ENCODE measurements at places on chromosomes 4 and X. TPM values are rescaled to one million over a fixed set of nuclear protein-coding genes. Genes with fewer than 3 reads are reported as not detected.

Gene CFAP97
- 28.6 TPM for total RNA-seq

Gene TEX13C
- not detected for total RNA-seq

Gene DOK7
- not detected for total RNA-seq

Gene CXCL8
- total RNA-seq = 1.1 TPM

Gene KLHL34
- not detected for total RNA-seq

DNA sequence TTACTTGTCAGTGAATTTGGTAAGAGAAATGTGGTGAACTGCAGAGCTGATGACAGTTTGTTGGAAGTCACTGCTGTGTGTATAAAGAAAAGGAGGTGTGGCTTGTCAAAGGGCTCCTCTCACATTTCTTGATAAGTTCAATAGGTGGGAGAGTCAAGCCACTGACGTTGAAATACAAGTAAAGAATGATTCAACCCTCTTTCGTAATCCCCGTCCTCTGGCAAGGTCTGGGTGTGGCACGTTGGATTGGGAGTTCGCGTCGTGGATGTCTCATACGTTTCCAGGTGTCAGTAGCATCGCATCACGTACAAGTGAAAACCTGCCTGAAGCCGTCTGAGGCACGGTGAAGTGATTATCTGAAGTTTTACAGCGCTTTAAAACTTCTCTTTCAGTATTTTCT is 76.4 kb downstream of the EGF start:
- DNase-seq = no peak
- no peaks in the 10 kb centered on the region for H3K27me3 ChIP-seq
- no peak overlapping the region for H3K27ac ChIP-seq
- H3K4me1 ChIP-seq = peaks cover 2% of the 10 kb centered on the region
- H3K4me3 ChIP-seq = no peak overlapping the region

DNA sequence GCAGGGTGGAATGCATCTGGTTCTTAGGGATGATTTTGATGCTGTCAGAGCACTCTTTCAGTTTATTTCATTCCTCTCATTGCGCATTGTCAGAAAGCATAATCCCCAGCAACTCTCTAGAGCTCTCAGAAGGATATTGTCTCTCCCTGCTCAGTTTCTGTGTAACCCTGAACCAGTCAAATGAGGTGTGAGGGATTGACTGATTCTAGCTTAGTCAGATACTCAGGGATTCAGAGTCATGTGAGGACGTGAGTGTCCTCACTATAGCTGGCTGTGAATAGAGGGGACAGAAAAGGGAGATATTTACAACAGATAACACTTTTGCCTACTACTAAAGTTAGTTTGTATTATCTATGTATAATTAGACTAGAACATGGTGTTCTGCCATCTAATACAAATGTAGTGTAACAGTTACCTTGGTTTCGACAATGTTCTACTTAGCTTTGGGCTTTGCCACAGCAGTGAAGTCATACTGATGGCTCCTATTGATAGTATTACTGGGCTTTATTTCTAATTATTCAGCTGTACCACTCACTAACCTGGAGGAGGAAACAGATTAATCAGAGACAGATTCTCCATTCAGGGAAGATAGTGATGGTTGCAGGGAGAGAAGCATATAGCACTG is 19.5 kb downstream of the AP1AR start:
- H3K27ac ChIP-seq = no peak overlapping the region
- peaks cover 5% of the 10 kb centered on the region for H3K36me3 ChIP-seq
- no peak for DNase-seq

DNA sequence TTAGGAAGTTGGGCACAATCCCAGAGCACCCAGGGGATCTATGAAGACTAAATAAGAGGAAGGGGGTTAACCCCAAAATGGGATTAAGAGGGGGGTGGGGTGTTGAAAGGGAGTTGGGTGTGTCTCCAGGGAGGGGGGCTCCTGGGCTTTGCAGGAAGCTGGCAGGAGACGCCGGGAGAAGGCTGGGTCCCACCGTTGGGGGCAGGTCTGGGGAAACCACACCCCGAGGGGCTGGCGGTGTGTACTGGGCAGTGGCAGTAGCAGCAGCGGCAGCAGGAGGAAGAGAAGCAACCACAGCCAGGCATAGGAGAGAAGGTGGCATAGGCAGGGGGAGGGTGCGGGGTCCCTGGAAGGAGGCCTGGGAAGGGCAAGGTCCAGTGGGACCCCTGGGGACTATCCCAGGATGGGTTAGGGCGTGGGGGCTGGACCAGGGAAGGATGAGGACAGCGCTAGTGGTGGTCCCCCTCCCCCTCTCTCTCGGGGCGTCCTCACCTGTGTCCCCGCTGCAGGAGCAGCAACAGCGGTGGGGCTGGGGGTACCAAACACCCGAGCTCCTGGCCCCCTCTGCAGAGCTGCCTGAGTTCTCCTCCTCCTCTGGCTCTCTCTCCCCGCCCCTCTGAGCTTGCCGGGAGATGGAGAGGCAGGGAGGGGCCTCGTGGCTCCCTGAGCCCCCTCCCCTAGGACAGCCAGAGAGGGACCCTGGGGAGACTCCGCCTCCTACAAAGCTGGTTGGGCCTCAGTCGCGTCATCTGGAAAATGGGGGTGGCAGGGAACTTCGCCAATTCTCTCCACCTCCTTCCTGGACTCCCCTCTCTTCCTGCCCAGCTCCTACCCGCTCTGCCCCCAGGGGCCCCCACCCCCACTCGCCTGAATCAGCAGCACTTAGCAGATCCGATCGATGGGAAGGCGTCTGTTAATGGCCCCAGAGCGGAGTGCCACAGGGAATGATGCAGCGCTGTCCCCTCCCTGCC is at the start of gene KCND1:
TSS of gene KCND1 (minus strand) at position 596 of the 971 bp plus-strand sequence. CDS start 1,573 bp downstream, outside the sequence.
- peaks cover 5% of the 10 kb centered on the region for H3K4me1 ChIP-seq
- no peaks in the 10 kb centered on the region for H3K27me3 ChIP-seq
- H3K36me3 ChIP-seq = peaks cover 11% of the 10 kb centered on the region
- H3K27ac ChIP-seq = peak within 1 kb of the TSS; percentile 87
- peak within 1 kb of the TSS; percentile 69 for H3K4me3 ChIP-seq

DNA sequence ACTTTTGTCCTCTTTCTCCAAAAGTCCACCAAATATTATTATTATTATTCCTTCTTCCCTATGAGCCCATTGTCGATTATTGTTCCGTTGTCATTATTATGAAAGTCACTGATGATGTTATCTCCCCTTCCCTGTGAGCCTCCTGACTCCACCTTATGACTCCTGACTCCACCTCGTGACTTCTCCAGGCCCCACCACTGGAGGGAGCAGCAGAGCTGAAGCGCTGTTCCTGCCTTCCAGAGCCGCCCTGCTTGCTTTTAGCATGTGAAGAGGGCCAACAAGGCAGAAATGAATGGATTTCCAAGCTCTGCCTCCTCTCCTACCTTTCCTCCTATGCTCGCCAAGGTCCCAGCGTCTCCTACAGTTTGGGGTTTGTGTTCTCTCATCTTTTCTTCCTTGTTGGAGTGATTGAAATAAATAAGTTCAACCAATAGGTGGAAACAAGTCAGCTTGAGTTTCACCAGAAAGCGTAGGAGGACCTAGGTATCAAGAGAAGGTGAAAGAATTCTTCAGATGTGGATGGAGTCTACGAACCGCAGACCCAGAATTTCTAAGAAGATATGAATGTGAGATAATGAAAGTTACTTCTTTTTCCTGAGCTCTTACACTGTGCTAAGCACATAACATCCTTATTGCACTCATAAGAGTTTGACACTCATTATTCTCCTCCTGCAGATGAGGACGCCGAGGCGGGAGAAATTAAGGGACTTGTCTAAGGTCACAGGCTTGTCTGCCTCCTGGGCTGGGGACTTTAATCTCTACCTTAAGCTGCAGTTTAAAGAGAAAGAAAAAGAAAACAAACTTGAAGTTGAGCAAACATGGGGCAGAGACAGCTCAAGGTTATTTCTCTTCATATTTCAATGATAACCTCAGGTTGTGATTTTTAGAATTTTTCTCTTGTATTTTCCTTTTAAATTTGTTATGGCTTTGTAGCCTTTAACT is 26.1 kb downstream of the IGSF1 start:
- no peak overlapping the region for H3K27ac ChIP-seq
- H3K4me3 ChIP-seq = no peak overlapping the region
- H3K36me3 ChIP-seq = no peaks in the 10 kb centered on the region
- DNase-seq = no peak
- H3K27me3 ChIP-seq = no peaks in the 10 kb centered on the region

DNA sequence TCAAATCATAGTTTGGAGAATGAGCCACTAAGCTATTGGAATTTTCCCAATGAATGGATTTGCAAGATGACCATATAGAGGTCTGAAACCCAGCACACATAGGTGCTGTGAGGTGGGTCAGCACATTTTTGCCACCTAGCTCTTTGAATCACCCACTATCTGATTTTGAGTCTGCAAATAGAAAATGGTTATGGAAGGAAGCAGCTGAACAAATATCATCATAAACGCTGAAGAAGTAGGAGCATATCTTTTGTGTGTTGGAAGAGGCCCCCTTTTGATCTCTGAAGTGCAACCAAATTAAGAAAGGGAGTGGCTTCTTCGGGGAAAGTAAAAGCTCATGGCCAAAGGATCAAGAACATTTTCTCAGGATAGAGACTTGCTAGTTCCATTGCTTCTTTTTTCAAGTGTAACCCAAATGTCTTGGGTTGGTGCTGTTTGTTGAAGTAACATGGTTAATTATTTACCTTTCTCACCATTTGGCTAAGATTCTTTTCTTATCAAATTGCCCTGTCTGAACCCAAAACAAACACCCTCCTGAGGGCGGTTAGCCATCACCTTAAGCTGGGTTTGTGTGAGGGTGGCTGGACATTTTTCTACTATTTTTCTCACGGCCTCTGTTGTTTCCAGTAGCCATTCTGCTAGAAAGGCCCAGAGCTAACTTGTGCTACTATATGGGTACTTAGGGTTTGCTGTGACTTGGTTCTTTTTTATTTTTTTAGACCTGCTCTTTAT is 18.4 kb upstream of the SORBS2 start:
- H3K4me3 ChIP-seq = no peak overlapping the region
- no peaks in the 10 kb centered on the region for H3K27me3 ChIP-seq
- no peaks in the 10 kb centered on the region for H3K36me3 ChIP-seq
- H3K4me1 ChIP-seq = peaks cover 37% of the 10 kb centered on the region
- DNase-seq = no peak

- H3K27ac ChIP-seq = no peak overlapping the region
- no peak for DNase-seq
- peaks cover 6% of the 10 kb centered on the region for H3K4me1 ChIP-seq
These were observed 166.0 kb downstream of the FRMPD4 start for GRCh38 chrX:12304261-12304660.

DNA sequence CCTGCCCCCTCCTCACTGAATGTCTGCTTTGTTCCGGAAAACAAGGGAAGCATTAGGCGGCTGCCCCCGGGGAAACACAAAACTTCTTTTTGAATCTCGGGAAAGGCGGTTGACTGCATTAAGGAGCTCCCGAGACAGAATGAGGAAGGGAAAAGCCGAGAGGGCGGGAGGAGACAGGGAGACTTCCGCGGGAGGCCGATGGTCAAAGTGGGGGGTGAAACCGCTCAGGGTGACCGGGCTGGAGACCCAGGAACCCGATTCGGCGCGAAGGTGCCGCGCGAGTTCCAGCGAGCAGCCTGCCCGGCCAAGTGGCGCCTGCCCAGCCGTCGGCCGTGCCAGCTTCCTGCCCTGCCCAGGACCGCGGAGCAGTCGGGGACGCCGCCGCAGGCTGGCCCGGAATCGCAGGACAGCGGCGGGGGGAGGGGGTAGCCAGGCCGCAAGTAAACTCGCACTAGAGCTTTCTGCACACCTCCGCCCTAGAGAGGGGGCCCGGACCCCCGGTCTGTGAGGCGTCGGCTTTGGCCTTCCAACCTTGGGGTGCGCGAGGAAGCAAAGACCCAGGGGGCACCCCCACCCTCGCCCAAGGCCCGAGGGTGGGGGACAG is 55.1 kb upstream of the BCOR start:
- H3K36me3 ChIP-seq = peaks cover 3% of the 10 kb centered on the region
- H3K27me3 ChIP-seq = peaks cover 40% of the 10 kb centered on the region
- DNase-seq = no peak
- no peak overlapping the region for H3K27ac ChIP-seq
- H3K4me3 ChIP-seq = peak overlapping the region; percentile 53

- H3K4me1 ChIP-seq = peaks cover 3% of the 10 kb centered on the region
- no peaks in the 10 kb centered on the region for H3K27me3 ChIP-seq
- H3K36me3 ChIP-seq = peaks cover 8% of the 10 kb centered on the region
- H3K27ac ChIP-seq = no peak overlapping the region
- no peak overlapping the region for H3K4me3 ChIP-seq
- DNase-seq = no peak
These were observed 21.6 kb downstream of the GAK start for GRCh38 chr4:910366-911091.

GRCh38 chrX:149571770-149572169 is 15.5 kb downstream of the MAGEA9B start:
- no peaks in the 10 kb centered on the region for H3K36me3 ChIP-seq
- no peak overlapping the region for H3K4me3 ChIP-seq
- no peaks in the 10 kb centered on the region for H3K27me3 ChIP-seq
- H3K4me1 ChIP-seq = peaks cover 8% of the 10 kb centered on the region
- no peak for DNase-seq

DNA sequence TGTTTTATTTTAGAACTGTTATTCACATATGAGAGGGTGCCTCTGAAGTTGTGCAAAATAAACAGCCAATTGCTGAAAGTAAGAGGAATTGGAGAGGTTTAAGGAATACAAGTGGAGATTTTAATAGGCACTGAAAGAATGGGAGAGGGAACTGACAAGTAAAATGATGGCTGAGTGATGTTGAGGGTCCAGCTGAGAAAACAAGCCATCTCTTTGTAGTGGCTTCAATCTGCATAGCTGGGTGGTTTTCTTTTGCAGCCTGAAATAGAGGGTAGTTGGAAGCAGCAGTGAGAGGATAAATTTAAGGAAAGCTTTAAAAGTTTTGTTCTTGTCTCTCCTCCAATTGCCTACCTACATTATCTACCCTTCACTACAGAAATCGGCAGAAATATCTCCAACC is 106.7 kb upstream of the DGKK start:
- H3K27ac ChIP-seq = no peak overlapping the region
- H3K27me3 ChIP-seq = no peaks in the 10 kb centered on the region
- H3K4me3 ChIP-seq = no peak overlapping the region
- H3K36me3 ChIP-seq = no peaks in the 10 kb centered on the region

DNA sequence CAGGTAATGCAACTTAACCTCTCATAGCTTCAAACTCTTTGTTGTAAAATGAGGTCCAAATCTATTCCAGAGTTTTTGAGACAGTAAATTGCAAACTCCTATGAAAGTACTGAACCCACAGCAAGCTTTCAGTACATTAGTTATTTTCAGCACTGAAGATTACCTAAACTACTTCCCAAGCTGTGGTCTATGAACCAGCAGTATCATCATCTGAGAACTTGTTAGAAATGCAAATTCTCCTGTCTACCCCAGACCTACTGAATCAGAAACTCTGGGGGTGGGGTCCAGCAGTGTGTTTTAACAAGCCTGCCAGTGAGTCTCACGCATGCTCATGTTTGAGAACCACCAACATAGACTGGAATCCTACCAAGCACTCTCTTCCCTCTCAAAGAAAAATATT is 5.7 kb upstream of the CASP6 start:
- H3K4me1 ChIP-seq = peaks cover 4% of the 10 kb centered on the region
- H3K36me3 ChIP-seq = peaks cover 7% of the 10 kb centered on the region
- no peaks in the 10 kb centered on the region for H3K27me3 ChIP-seq
- DNase-seq = no peak
- H3K27ac ChIP-seq = no peak overlapping the region
